ENCODE measurements at places on chromosomes 13 and 19.

- no peak for DNase-seq
Observed at GRCh38 chr13:105920370-105920769, 615.1 kb downstream of the EFNB2 start.

DNA sequence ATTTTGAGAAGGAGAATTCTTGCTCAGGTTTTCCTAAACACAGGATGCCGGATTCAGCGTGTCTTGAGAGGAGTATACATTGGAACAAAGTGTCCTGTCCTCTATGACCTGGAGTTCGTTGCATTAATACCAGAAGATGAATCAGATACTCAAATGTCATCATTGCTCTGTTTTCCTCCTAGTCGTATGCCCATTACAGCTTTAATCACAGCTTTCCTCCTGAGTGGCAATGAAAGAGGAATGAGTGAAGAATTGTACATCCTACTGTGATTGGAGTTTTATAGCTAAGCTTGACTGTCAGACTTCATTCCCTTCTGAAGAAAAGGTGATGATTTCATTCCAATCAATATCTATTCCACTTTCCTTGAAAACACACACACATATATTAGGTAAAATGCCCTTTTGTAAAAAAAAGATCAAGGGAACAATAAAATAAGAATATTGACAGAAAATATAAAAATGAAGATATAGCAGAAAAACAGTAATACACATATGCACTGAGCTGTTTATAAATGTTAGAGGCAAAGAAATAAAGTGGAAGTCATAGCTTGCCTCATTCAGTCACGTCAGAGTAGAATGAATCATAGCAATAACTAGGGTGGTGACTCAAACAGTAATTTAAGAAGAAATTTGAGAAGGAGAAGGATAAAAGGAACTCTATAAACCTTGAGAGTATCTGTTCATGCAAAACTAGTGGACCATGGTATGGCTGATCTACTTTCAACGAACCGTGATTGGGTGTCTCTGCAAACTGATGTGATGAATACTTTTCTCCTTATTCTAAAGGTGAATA lies 501.5 kb downstream of the SUCLA2 start:
- no peak for DNase-seq

DNA sequence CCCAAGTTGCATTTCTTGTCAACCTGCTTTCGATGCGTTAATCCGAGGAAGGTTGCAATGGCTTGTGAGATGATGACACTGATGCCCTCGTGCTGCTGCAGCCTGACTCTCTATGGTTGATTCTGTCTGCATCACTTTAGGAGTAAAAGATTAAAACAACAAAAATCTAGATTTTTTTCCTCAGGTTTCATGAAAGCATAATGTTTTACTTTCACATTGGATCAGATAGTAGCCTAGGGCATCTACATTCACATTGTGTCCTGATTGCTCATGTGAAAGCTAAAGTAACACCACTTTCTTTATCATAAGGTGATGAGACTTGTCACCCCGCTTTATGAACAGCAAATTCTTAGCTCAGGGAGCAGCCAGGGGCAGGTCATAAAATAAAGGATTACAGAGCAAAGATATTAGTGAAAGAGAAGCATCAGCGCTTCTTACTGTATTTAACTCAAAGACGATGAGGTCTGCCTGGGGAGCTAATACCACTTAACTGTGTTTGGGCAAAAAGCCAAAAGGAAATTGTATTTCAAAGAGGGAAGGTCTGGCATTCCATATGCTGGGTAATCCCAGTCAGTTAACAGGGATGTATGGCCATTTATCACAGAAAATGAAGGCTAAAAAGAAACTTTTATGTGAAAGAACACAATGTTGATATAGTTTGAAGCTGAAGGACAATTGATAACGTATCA lies 270.5 kb downstream of the GPC6 start:
- no peak for DNase-seq

DNA sequence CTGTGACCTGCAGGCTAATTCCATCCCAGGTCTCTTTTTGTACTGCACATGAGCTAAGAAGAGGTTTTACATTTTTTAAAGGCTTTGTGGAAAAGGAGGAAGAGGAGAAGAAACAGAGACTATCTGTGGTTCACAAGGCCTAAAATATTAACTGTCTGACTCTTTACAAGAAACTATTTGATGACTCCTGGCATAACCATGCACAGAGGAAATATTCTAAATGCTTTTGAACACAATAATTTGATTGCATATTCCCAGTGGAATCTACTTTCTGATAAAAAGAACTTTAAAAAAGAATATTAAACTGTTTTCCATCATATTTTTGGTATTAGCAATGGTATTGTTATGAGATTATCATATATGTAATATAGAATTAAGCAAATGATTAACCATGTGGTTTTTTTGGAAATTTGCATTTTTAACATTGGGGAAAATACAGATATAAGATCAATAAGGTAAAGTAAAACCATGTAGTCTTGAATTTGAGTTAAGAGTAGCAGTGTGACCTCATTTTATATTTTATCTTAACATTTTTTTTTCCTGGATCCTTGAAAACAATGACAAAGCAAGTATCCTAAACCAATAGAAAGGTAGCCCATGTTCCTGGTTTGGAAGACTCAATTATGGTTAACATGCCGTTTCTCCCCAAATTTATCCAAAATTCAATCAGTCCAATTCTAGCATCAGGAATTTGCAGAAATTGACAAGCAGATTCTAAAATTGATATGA lies 251.0 kb downstream of the UQCRFS1 start:
- DNase-seq = no peak

DNA sequence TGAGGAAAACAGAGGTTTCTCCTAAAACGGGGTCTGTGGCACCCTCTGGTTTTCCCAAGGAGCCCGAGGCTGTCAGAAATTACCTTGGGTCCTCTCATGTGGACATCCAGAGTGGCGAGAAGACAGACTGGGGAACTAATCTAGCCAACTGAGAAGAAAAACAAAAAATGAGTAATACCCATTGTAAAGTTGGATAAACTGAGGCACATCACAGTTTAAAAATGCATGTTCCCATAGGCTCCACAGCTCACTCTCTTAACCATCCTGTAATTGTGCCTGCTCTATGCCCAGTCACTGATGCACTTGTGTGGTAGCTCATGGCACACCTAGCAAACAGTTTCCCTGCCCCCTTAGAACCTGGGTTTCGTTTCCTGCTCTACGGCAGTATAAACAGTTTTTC lies 15.2 kb upstream of the UPF3A start:
- no peak for DNase-seq

Measured in stimulated activated CD4-positive, alpha-beta T cell treated with anti-CD3 and anti-CD28 coated beads, TNF-alpha, amount 100 ng/mL, for 48 hours (primary cell).